ENCODE measurements at places on chromosomes 2 and 18.
A peak's percentile ranks its signal among the peaks of the same experiment; 100 is the strongest.

DNA sequence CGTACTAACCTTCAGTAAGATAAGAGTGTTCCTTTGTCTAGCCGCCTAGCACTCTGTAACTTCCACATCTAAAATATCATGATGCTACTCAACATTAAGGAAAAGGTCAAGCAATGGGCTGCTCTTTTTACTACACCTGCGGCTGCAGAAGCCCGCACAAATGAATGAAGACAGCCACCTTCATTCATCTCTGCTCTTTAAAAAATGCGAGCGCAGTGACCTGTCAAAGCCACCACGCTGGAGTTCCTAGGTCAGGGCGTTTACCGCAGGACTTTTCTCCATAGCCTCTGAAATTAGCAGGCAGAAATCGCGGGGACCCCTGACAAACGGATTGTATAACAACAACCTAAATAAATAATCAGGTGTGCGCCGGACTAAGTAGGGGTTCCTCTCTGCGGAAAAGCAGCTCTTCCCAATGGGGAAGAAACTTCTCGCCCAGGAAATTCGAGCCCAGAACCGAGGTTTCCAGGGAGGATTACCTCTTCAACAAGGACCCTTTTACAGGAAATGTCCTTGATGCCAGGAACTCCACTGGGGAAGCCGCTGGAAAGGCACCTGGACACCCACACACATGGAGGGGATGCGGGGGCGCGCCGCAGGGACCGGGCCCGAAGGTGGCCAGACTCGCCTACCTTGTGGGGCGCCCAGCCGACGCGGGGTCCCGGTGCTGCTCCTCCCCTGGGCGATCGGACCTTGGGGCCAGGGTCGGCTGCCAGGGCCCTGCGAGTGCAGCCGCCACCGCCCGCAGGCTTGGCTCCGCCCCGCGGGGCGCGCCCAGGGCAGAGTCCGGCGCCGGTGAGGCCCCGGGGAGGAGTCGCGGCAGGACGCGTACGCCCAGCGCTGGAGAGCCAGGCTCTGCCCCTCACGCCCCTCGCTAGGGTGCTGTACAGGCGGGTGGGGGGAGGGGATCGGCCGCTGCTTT is at the start of gene CCDC68:
CCDC68 (minus strand) TSS at position 758 of the 922 bp plus-strand sequence. CDS start 16,670 bp downstream, outside the sequence.
- DNase-seq: peak; percentile 11

DNA sequence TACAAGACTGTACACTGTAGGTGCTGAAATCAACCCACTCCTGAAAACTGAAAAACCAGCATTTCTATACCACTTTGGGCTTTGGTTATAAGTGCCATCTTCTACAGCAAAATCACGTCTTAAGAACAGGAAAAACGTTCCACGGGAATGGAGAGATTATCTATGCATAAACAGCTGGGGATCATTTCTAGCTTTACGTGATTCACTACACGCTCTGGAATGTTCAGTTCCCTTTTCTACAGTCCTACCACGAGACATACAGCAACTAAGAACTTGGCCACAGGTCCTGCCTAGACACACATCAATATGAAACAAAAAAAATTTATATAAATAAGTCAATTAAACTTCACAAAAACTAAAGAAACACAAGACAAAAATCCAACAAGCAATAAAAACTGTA is 3.6 kb downstream of the CXCR4 start:
- no peak for DNase-seq

GRCh38 chr2:1481406-1482252 is 68.4 kb downstream of the TPO start:
- DNase-seq: no peak

DNA sequence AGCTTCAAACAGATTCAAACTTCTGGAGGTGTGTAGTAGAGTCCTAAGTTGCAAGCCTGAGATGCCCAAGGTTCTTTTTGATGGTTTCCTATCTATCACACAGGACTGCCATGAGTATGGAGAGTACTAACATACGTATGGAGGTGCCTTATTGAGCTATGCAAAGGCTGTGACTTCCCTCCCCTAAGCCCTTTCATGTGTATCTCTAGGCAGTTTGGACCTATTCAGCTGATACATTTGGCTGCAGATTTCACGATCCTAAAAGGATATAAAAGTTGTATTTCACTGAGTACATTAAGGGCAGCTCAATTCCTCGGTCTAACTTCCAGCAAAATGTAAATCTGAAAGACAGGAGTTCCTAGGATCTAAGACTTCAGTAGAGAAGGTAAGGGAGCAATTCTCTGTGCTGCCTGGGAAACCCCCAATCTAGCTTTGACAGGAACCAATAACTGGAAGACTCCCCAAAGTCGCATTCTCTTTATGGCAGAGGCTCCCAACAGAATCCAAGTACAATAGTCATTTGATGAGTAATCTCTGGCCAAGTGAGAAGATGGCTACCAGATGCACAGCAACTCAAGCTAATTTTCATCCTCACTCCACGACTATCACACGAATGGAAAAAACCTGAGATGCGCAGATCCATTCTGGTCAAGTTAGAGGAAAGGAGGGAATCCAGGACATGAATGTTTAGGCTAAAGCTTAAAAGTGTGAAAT is 83.8 kb downstream of the ATL2 start:
- DNase-seq: no peak

GRCh38 chr2:29700560-29700959 is 220.8 kb downstream of the ALK start:
- no peak for DNase-seq

DNA sequence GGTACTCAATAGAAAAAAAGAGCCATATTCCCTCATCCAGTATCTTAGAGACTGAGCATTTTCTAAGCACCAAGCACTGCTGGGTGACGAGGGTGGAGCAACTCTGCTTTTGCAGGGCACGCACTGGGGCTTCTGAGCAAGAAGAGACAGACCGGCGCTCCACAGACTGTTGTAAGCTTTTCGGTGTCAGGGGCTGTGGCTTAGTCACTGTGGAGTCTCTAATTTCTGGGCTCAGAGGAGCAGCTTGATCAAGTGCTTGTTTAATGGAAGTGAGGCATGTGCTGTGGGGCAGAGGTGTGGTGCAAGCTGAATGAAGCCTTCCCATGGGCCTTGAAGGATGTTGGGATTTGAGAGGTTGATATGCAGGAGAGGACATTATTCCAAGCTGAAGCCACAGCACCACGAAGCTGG is 227.1 kb downstream of the MYCN start:
- no peak for DNase-seq

DNA sequence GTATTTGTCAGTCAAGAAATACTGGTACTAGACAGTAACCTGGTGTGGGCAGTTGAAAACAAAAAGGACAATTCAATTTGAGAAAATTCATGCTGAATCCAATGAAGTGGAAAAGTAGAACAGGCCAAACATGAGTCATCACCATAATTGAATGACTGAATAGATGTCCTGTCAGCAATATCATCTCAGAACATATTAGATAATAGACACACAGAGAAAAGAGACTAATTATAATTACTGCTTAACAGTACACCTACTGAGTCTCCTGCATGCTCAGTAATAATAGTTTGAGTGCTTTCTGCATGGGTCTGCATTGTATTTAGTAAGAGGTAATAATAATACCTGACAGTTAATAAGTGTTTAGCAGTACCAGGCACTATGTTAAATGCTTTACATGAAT is 138.6 kb upstream of the ZC3H15 start:
- DNase-seq: no peak

DNA sequence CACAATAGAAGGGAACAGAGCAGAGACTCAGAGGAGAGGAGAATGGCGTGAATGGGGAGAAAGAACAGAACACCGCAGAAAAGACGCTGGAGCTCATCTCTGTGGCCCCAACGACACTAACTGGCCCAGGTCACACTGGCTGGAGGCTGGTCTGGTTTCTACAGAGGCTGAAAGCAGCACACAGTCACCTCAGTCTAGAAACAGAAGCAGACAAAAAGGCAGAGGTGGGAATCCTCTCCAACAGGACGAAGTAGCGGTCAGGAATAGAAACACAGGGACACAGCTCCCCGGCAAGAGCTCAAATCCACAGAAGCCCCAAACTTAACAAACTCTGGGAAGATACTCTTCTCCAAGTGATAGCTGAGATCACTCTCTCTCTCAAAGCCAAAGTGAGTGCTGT is 9.2 kb downstream of the SLC66A2 start:
- DNase-seq: no peak

- no peak for DNase-seq
Observed at GRCh38 chr2:187174582-187174981, 273.5 kb downstream of the CALCRL start.

GRCh38 chr2:31011587-31011986 is 126.7 kb downstream of the GALNT14 start:
- DNase-seq: no peak

GRCh38 chr18:9869715-9870430 is 15.9 kb upstream of the TXNDC2 start:
- no peak for DNase-seq

- no peak for DNase-seq
Observed at GRCh38 chr2:170144761-170145160, 33.2 kb upstream of the MYO3B start.

DNA sequence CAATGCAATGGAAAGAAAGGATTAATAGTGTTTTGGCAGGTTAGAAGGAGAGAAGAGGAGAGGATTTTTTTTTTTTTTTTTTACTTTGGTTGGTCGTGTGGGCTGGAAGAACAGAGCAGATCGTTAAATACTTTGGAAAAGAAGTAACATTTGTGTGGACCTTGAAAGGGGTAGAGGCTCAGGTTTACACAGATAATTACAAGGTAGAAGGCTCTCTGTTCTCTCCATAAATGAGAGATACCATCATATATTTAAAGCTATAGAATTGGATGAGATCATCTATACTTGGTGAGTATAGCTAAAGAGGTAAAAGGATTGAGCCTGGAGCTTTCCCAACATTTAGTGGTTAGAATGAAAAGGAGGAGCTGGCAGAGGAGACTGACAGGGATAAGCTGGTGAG is 49.0 kb downstream of the SMCHD1 start:
- no peak for DNase-seq

DNA sequence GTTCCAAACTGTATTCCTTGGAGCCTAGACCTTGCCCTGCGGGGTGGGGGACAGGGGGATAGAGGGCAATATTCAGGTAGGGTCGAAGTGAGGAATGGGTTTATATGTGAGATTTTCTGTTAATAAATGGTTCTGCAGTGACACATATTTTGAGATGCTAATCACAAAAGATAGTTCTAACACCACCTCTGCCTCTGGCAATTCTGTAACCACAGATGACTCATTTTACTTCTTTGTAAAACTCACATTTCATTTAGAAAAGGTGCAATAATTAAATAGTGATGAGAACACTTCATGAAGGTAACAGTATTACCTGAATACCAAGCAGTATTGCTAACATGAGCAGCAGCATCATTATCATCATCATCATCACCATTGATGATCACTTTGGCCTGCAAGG is 306.6 kb downstream of the SUCLG1 start:
- no peak for DNase-seq

GRCh38 chr2:151777487-151777886 is 43.2 kb upstream of the NEB start:
- no peak for DNase-seq

DNA sequence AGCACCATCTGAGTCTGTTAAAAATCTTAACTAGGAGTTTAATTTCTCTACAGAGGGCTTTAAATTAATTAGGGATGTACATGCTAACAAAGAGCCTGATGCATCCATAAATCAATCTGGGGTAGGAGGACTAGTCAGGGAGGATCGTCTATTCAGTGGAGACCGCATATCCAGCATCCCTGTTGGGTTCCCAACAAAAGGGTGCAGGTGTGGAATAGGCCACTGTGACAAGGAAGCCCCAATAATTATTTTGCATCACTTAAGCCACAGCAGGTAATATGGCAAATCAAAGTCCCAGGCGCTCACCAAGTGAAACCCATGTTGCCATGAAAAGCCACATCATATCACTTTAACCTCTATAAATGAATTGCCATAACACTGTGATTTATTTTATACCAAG is 392.3 kb downstream of the NCKAP5 start:
- no peak for DNase-seq

- DNase-seq: no peak
Observed at GRCh38 chr2:20504174-20504573, 57.3 kb downstream of the RHOB start.

- peak; percentile 58 for DNase-seq
Observed at GRCh38 chr2:85318222-85319074, 9.3 kb downstream of the TGOLN2 start.

DNA sequence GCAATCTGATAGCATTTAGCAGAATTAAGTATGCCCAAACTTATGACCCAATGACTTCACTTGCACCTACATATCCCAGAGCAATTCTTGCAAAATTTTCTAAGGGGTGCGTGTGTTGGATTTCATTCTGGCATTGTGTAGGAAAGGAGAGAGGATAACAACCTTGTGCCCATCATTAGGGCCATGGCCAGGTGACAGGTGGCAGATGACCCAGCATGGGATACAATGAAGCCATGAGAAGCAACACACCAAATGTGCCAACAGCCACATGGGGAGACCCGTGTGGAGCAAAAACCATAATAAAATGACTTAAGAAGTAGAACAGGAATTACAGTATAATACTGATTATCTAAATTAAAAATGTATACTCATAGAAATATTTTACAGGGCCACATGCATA is 166.9 kb upstream of the EPB41L3 start:
- DNase-seq: no peak

- DNase-seq: no peak
Observed at GRCh38 chr2:84283506-84283905, 175.6 kb downstream of the SUCLG1 start.

GRCh38 chr2:224668123-224668909 is 47.8 kb downstream of the CCDC195 start:
- no peak for DNase-seq

- DNase-seq: no peak
Observed at GRCh38 chr2:146634230-146635097, 1210.4 kb upstream of the ACVR2A start.

DNA sequence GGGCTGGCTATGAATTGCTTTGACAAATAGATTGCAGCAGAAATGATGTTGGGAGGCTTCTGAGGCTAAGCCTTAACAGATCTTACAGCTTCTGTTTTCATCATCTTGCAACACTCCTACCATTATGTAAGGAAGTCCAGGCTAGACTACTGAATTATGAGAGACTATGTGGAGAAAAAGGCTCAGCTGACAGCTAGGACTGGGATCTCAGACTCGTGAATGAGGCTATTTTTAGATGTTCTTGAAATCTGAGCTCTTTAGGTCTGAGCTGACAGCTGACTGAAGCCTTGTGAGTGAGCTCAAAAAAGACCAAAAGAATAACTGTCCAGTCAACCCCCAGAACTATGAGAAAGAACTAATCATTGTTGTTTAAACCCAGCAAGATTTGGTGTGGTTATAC is 70.3 kb downstream of the VWC2L start:
- no peak for DNase-seq

DNA sequence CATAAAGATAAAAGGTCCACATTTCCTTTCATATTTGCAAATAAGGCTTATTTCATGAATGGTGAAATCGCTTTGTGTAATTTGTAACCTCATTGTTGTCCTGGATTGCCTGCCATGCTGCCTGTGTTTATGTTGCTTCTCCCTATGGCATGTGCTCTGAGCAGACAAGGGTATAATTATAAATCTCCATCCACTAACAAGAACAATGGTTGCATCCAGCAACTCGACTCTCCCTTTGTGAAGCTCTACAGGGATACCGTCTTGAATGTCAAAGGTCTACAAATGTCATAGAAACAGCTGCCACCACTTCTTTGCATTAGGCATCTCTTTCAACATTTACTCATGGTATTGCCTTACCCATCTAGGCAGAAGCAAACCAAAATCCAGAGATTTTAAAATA is 209.6 kb downstream of the SLC8A1 start:
- DNase-seq: no peak

- DNase-seq: peak; percentile 93
Observed at GRCh38 chr2:127408004-127408806, 10.0 kb upstream of the PROC start.

- no peak for DNase-seq
Observed at GRCh38 chr2:206031950-206032567, 53.9 kb downstream of the INO80D start.

GRCh38 chr2:223314811-223315210 is 262.8 kb downstream of the KCNE4 start:
- DNase-seq: no peak
